ENCODE measurements at places on chromosomes 6 and 20. TPM values are rescaled to one million over a fixed set of nuclear protein-coding genes. Genes with fewer than 3 reads are reported as not detected.

The LY6G6C gene
- not detected for total RNA-seq

The MYT1 gene
- not detected for total RNA-seq

The NKX2-2 gene
- total RNA-seq: not detected

The SNAP25 gene
- total RNA-seq: 0.39 TPM

The GDAP1L1 gene
- not detected for total RNA-seq

Data from T-helper 1 cell treated with Interleukin-12 subunit alpha and Interleukin-12 subunit beta and Interleukin-4 antibody, amounts not matched to agents 30 ng/mL and 1 ng/mL, for 36 hours (primary cell).